Prostate gland (tissue), 2 donors: ENCODE measurements at places on chromosomes 16 and 17.

GRCh38 chr17:896953-897661, 82.5 kb downstream of the NXN start:
- no peak for DNase-seq

DNA sequence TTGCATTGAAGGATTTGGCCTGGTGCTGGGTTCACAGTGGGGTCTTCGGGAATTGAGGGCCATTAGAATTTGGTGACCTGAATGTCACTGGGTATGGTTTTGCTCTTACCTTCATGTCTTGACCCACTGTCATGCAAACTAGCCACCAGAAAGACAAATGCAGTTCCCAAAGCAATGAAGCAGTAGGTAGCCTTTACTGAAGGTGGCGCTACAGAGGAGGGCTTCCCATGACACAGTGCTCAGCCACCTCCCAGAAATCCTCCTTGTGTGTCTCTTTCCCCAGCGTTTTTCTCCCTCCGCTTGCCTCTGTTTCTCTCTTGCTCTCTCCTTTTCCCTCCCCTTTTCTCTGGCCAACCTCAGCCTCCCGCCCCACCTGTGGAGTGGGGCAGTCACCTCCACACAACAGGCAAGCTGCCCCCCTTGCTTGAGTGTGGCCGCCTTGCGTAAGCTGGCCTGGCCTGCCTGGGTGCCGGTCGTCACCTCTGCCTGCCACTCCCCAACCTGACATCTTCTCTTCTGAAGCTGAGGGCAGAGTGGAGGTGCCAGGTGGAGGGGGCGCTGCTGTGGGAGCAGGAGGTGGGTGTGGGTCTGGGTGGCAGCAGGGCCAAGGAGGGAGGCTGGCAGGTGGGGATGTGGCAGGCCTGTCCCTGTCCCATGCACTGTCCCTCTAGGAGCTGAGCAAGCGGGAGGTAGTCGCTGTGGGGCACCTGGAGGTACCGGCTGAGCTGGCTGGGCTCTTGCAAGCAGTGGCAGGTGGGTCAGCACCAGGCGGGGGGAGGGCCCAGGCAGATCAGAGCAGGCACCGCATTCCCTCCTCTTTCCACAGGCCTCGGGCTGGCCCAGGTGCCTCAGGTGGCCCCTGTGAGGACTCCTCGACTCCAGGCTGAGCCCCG, 34.7 kb downstream of the MYO15A start:
- no peak for DNase-seq

- no peak for DNase-seq
Measured at GRCh38 chr17:20073055-20073979, 64.2 kb downstream of the SPECC1 start.

DNA sequence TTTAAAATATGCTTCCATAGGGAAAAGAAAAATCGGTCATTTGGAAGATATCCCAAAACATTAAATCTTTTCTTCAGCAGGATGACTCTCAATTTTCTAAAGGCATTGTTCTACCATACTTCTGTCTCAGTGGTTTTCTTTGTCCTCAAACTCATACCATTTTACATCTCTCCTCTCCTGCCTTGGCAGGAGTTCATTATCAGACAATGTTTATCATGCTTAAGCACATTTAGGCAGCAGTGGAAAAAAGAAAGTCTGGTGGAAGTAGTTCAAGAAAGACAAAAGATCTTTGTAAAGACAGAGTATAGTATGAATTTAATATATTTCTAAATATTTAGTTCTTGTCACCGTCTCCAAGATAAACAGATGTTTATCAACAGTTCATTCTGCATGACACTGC, 68.2 kb downstream of the CDK12 start:
- no peak for DNase-seq

- no peak for DNase-seq
Measured at GRCh38 chr17:27438348-27438998, 17.8 kb upstream of the KSR1 start.

DNA sequence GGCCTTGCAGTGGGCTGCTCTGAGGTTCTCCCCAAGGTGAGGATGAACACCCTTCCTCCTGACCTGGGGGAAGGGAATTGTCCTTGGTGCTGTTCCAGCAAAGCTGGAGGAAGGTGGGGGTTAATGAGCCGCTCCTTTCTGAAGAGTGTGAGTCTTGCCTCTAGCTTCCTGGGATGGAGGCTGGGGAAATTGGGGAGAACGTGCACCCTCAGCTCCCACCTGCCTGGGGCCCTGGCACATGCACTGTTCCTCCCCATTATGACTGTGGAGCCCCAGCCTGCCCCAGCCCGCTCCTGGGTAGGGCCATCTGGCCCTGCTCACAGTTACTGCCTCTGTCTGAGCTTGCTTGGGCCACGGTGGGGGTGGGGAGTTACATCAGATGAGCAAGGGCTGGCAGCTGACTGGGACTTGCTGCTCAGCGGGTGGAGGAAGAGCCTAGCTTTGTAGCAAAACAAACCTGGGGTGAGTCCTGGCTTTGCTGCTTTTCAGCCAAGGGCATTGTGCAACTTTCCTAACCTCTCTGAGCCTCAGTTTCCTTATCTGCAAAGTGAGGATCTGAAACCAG, 11.1 kb downstream of the TNS4 start:
- DNase-seq, result peak; percentile 83

DNA sequence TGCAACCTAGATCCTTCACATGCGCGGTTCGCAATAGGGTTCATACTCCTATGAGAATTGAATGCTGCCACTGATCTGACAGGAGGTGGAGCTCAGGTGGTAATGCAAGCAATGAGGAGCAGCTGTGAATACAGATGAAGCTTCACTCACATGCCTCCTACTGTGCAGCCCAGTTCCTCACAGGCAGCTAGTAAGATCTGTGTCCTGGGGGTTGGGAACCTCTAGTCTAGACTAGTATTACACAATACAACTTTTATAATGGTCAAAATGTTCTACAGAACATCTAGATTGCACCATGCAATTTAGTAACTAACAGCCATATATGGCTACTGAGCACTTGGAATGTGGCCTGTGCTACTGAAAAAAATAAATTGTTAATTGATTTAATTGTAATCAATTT, 26.7 kb downstream of the ABCA5 start:
- DNase-seq, result no peak

DNA sequence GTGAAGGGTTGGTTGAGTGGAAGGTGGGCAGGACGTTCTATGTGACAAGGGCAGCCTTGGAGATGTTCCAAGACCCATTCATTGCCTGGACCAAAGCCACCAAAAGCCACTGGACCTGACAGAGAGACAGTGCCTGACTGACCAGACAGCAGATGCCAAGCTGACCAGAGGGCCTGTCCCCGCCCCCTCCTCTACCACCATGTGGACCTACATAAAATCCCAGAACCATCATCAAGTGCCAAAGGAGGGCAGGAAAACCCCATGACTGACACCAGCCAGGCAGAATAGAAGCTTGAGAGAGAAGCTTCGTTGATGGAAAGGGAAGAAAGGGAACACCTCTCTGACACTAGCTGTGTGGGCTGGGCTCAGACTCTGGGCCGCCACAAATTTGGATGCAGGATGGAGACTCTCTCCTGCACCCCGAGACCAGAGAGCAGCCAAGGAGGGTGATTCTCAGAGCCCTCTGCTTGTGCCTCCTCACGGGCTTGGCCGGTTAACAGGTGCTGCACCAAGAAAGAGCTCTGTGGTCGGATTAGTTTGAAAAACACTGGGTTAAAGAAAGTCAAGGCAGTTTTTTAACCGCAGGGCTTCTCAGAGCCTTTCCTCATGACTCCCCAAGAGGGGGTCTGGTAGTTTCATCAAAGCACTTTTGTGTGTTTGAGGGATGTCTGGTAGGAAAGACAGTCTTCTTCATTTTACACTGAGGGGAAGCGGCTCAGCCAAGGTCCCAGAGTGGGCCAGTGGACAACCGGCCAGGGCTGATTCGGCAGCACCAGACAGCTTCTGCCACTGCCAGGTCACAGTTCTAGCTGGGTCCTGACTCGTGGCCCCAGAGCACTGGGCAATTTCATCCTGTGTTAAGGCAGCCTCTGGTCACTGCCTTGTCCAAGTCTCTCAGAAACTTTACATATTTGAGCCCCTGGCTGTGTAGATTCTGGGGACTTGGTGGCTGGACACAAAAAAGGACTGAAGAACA, 1.7 kb downstream of the TNFRSF13B start:
- DNase-seq, result no peak

DNA sequence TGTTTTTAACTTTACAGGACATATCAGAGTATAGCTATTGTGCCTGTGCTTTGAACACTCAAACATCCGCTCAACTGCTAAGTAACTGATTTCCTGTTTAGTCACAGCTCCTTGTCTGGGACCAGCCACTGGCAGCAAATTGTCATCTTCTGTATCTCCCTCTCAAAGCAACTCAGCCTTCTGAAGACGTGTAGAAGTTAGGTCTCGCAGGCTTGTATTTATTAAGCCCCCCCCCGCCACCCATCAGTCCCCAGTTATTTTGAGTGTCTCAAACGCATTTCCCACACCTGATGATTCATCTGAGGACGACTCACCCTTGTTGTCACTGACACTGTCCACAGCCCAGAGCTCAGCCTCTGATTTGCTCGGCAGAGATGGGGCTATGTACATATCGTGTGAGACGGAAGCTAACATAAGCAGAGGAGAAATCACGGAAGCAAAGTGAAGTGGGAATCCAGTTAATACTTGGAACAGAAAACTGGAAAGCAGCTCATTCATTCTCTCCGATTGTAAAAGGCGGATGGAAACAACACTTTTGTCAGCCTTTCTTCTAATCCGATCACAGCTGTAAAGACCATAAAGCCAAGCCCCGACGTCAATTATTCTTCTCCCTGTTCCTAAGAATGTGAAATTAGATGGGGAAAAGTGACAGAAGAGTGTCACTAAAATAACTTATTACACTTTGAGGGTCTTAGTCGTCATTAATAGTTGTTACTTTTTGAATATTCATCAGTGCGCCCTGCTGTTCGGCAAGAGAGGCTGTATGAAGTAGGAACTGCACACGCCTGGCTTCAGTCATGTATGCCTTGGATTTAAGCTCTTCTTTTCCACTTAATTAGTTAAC, 64.2 kb downstream of the PITPNC1 start:
- no peak for DNase-seq
